ENCODE measurements at places on chromosomes 1 and 21.

- DNase-seq: no peak
Measured at GRCh38 chr1:109884242-109884891, 26.3 kb upstream of the CSF1 start.

GRCh38 chr1:223129229-223129901 is 13.7 kb downstream of the TLR5 start:
- peak; percentile 34 for DNase-seq

DNA sequence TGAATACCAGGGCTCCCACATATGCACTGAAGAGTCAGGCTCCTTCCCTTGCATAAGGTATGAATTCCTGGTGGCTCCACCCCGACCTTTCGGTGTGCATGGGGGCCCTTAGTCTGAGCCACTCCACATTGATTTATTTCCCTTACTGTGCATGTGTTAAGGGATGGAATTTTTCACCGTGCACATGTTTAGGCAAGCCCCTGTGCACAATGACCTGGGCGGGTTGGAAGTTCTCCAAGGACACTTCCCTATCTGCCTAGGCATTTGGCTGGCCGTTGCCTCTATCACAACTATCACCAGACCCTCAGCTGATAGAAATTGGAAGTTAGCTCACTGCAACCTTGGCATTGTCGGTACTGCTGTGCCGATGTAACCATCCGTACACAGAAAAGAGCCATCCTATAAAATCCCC is 9.7 kb downstream of the S100A6 start:
- no peak for DNase-seq

- DNase-seq: peak; percentile 82
Measured at GRCh38 chr1:26786437-26787380, 1.0 kb upstream of the PIGV start.

DNA sequence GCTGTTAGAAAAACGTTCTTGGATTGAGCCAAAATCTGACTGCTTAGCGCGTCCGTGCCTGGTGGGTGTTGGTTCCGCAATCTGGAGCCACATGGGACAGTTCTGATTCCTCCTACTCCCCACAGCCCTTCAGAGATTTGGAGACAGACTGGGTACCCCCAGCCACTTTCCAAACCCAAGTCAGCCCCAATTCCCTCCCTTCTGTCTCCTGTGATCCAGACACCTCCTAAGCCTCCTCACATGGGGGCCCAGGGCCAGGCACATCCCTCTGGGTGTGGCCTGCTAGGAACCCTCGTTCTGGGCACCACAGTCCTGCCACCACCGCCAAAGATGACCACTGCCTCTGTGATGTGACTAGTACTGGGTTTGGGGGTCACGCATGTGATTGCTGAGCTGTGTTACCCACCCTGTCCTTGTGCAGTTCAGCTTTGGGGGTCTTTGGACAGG is 4.8 kb downstream of the PLA2G5 start:
- no peak for DNase-seq

DNA sequence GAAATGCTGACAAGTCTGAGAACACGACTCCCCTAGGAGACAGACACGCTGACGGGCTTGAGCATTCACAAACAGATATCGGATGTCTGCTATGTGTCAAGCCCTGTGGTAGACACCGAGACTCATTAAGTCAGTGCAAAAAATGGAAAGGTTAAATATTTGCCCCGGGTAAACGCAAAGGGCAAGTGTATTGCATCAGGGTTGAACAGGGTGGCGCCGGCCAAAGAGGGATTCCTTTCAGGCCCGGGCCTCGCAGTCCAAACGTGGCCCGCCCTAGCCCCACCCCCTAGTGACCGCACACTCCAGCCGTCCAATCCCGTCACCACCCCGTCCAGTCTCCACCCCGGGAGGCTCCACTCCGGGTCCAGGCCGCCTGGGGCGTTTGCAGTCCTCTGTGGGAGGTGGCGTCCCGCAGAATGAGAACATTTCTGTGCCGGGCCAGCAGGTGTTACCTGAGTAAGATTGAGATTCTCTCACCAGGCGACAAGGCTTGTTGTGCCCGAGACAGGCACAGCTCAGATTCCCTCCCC is 16.3 kb upstream of the TMEM9 start:
- peak; percentile 90 for DNase-seq

GRCh38 chr1:100400404-100400803 is 48.1 kb downstream of the CDC14A start:
- no peak for DNase-seq

DNA sequence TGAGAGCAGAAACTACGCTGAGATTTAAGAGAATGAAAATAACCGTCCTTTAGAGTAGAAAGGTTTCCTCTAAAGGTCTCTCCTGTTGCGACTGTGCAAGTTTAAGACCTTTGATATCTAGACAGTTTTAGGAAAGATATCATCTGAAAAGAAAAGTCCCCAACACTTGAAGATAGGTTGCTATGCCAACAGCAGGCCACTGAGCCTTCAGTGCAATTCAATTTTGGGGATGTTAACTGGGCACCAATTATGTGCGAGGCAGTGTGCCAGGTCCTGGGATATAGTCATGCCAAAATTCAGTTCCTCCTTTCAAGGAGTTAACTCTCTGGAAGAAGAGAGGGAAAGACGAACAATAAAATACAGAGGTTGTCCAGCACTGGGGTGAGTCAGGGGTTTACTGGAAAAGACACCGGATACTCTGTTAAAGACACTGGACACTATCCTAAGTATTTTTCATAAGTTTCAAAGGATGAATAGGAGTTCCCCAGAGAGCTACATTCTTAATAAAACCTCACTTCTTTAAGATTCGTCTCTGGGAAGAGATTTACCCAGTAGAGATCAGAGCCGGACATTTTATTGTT is 25.5 kb upstream of the ZNF281 start:
- no peak for DNase-seq

DNA sequence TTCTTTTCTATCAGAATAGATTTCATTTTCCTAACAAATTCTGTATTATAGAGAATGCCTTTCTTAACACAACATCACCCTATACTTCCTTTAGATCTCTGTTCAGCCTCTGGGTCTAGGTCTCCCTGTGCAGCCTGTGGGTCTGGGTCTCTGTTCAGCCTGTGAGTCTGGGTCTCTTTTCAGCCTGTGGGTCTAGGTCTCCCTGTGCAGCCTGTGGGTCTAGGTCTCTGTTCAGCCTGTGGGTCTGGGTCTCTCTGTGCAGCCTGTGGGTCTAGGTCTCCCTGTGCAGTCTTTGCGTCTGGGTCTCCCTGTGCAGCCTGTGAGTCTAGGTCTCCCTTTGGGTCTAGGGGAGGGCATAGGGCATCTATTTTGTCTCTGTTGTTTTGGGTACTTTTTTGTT is 59.6 kb upstream of the DIP2A start:
- DNase-seq: no peak

DNA sequence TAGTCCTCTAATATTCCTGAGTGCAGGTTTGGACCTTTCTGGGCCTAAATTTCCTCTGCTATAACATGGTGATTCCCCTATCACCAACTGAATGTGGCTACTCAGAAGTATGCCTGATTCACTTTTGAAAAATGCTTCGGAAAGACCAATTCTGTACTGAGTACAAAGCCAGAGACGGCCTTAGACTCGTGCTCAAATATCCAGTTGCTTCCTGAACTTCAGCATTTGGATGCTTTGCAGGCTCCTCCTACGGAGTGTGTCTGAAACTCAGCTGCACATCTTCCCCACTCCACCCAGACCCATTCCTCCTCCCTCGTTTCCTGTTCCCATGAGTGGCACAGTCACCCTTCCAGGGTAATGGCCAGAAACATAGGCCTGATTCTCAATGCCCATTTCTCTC is 98.4 kb upstream of the GADD45A start:
- peak; percentile 51 for DNase-seq

- no peak for DNase-seq
Measured at GRCh38 chr1:231544943-231545592, 16.6 kb downstream of the TSNAX start.

GRCh38 chr1:211639475-211640300 is 35.7 kb downstream of the NEK2 start:
- DNase-seq: peak; percentile 94

DNA sequence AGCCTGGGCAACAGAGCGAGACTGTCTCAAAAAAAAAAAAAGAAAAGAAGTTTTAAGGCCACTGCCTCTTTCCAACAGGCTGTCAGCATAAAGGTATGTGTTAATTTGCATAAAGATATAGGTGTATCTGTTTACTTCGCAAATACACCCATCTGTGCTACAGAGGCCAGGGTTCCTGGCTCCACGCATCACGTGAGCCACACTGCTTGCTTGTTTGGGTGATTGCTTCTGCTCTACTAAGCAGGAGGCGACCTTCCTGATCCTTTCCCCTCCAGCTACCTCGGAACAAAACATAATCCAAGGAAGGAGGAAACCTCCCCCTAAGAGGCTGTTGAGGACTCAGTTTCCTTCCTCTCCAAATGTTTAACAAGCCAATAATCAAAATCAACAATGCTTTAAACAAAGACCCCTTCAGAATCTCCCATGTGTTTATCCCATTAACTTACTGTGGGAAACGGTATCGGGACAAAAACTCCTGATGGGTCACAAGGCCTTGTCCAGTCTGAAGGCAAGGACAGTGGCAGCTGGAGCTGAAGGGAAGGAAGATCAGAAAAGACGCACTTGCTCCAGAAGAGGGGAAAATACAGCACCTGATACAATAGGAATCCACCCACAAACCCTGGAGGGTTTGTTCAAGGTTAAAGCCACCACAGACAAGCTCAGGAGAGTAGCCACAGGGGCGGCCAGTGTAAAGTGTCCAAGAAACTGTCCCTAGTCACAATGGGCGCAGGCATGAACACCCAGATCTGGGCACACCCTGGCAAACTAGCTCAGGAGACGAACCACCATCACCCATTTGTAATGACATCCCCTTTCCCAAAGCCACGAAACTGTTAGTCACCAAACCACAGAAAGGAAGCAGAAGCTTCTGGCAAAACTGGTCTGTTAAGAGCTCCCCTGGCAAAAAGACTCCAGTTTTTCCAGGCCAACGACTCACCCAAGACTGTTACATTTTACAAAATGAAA is 17.2 kb downstream of the CTNNBIP1 start:
- DNase-seq: peak; percentile 79

GRCh38 chr1:197620714-197621163 is 154.5 kb downstream of the DENND1B start:
- DNase-seq: no peak

- DNase-seq: no peak
Measured at GRCh38 chr21:34180407-34180806, 107.0 kb downstream of the MRPS6 start.
